ENCODE measurements at places on chromosomes 1 and 21.
A peak's percentile ranks its signal among the peaks of the same experiment; 100 is the strongest.

GRCh38 chr1:21663248-21663950 is 5.8 kb downstream of the RAP1GAP start:
- DNase-seq: no peak

DNA sequence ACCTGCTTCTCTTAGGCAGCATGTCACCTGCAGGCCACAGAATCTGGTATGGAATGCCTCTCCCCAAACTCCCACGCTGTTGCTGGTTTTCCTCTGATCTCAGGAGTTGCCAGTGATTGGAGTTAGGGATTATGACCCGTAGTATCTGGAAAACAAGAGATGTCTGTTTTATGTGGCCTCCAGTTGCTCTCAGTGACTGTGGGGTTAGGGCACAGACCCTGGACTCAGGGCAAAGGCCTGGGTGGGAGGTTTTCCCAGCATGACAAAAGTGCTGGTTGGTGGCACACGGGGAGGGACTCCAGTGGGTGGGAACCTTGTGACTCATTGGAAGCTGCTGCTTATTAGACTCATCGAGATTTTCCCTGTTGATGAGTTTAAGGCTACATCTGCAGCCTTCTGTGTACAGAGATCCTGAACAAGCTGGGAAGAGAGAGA is at the start of gene NR1I3:
Gene NR1I3, minus strand, starts transcription at position 165 of the 435 bp plus-strand sequence. CDS start 1,638 bp downstream, outside the sequence.
- no peak for DNase-seq

DNA sequence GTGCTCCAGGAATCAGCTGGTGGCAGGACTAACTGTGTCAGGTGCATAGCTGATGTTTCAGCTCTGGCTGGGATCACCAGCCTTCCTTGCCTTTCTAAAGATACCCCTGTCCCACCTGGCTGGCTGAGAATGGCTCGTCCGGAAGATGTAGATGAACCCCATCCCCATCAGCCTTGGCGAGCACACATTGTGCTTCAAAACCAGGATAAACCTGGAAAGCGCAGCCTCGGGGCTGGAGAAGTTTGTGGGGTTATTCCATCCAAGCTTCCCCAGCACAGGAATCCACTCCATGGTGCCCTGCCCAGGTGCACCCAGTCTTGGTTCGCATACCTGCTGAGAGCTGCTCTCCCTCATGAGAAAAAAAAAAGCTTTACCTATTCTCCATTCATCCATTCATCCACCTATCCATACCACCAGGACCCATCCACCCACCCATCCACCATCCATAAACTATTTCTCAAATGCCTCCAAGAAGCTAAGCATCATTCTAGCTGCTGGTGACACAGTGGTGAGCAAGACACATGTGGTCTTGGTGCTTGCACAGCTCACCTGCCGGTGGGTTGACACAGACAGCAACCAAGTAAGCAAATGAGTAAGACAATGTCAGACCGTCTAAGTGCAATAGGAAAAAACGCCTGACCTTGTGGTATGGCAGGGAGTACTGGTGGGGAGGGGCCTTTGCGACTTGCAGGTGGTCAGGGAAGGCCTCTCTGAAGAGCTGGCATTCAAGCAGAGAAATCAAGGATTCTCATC is 94.0 kb downstream of the DMRTB1 start:
- peak; percentile 1 for DNase-seq

DNA sequence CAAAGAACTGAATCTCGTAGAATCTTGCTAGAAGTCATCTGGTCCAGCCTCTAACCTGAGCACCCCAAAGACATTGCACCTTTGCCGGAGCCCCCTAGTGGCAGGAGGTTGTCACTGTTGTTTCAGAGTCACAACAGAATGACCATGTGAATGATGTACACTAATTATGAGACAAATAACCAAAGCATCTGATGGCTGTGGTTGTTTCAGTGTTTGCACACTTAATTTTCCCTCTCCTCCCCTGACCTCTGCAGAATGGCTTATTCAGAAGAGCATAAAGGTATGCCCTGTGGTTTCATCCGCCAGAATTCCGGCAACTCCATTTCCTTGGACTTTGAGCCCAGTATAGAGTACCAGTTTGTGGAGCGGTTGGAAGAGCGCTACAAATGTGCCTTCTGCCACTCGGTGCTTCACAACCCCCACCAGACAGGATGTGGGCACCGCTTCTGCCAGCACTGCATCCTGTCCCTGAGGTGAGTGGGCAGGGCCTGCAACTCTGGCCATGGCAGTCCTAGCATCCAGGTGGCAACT is 26.4 kb downstream of the TRAF5 start:
- no peak for DNase-seq

GRCh38 chr1:167483790-167484189 is 34.5 kb downstream of the CD247 start:
- DNase-seq: no peak
